ENCODE measurements at places on chromosomes 11 and 22.
A peak's percentile ranks its signal among the peaks of the same experiment; 100 is the strongest.

DNA sequence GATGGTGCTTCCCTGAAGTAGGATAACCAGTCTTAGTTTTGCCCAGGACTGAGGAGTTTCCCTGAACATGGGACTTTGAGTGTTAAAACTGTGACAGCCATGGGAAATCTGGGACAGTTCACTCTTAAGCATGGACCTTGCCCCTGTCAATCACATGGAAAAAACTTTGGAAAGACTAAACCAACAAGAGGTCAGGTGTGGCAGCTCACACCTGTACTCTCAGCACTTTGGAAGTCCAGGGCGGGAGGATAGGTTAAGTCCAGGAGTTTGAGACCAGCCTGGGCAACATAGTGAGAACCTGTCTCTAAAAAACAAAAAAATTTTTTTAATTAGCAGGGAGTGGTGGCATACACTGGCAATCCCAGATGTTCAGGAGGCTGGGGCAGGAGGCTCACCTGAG lies 3.3 kb upstream of the AMBRA1 start:
- no peak for DNase-seq

GRCh38 chr11:3859373-3859881 lies 4.0 kb downstream of the STIM1 start:
- DNase-seq = no peak

DNA sequence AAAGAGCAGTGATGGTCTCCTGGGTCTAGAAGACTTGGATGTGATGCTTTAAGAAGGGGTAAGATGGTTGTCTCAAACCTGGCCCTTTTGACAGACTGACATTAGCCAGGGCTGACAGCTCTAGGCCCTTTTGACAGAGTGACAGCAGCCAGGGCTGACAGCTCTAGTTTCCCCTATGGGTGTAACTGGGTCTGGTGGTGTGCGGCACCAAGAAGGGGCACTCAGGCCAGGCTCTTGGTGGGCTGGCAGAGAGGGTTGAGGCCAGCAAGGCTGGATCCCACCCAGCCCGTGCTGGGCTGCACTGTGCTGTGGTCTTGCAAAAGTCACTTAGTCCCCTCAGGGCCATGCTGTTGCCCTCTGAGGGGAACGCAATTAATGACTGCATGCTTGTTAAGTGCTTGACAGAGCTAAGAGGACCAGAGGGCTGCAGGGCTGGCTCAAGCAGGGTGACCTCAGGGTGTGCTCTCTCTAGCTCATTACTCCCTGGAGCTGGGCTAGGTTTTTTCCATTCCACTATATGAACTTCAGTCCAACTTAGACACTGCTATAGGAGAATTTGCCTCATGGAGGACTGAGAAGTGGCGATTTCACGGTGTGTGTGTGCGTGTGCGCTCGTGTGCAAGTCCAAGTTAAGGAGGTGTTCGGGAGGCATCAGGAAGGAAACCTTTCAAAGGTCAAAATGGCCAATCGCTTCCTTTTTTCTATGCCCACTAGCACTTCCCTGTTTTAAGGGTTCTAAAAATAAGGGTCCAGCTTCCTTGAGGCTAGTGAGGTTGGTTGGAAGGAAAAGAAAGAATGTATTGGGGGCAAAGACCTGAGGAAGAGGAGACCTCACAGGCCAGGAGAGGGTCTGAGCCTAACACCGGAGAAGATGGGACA lies 4.4 kb downstream of the UBASH3B start:
- DNase-seq = no peak

DNA sequence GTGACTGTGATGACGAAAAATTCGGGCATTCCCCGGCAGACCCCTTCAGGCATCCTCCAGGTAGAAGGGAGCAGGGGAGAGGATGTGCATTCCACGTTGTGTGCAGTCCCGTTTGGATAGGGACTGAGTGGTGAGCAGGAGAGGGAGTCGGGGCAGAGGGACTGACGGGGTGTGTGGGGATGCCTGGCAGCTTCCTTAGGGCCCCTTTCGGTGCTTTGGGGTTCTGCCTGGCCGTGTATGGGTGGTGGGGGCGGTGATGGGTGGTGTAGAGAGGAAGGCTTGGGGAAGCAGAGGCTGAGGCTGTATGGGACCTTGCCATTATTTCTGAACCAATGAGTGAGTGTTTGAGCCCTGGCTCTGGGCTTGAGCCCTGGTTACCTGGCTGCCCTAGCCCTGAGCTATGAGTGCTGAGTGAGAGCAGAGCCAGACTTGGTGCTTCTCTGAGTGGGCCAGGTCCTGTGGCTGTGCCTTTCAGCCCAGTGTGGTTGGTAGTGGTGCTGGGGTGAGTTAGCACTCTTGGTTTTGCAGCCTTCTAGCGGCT lies 914 bp downstream of the INPPL1 start:
- no peak for DNase-seq

DNA sequence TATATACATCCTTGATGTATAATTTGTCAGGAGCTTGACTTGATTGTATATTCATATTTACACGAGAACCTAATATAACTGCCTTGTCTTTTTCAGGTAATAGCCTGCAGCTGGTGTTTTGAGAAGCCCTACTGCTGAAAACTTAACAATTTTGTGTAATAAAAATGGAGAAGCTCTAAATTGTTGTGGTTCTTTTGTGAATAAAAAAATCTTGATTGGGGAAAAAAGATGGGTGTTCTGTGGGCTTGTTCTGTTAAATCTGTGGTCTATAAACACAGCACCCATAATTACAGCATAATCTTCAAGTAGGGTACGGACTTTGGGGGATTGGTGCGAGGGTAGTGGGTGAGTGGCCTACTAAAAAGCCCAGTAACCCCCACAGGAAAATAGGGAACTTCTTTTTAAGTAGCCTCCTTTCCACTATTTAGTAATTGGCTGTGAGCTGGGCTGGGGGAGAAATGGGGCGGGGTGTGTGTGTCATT lies 7.5 kb downstream of the MALAT1 start:
- no peak for DNase-seq

GRCh38 chr11:33391893-33392251 lies 134.7 kb downstream of the HIPK3 start:
- no peak for DNase-seq

GRCh38 chr11:65051398-65051858 lies 6.9 kb downstream of the NAALADL1 start:
- peak; percentile 25 for DNase-seq

GRCh38 chr11:75380716-75381420 lies 18.4 kb upstream of the RPS3 start:
- DNase-seq = no peak

DNA sequence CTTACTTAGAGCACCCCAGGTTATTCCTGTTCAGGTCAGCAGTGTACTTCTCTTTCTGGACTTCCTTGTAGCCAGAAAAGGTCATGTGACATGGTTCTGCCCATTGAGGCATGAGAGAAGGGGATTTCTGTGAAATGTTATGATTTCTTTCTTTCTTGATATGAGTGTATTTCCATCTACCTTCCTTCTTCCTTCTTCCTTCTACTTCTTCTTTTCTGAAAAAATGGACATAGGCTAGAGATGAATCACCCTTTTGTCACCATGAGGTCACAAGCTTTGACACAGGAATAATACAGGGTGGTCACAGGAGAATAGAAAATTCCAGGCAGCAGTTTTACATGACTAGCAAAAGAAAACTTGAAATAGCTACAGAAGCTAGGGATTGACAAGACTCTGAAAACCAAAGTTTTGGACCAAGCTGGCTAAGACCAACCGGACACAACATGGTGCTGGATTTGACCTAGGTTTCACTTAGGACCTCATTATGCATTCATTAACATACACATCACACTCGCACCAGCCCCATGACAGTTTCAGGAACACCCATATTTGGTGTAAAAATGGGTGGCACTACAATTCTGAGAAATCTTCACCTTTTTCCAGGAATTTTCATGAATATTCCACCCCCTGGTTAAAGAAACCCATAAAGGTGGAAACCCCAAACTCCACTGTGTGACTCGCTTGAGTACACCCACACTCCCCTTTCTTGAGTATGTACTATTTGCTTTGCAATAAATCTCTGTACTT lies 21.2 kb upstream of the MAP6 start:
- DNase-seq = peak; percentile 46

DNA sequence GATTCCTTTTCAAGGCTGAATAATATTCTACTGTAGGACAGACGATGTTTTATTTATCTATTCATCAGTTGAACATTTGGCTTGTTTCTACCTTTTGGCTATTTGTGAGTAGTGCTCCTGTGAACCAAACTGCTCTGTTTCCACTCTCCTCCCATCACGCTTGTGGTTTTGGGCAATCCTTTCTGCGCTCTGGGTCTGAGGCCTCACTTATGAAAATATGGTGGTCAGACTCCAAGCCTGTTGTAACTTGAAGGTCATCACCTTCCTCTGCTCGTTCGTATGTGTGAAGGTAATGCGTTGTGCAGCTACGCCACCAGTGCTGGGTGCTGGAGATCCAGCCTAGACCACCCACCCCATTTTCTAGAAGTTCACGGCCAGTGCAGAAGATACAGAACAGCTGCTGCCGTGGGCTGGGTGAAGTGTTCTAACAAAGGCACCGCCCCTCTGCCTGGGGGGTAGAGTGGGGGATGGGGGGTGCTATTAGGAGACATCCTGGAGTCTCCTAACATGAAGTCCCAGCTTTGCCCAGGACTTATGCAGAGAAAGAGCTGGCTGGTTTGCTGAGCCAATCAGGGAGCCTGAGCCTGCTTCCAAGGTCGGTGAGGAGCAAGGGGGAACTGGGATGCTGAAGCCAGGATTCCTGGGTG lies 21.0 kb downstream of the PTPN5 start:
- no peak for DNase-seq

- no peak for DNase-seq
These were observed 169.3 kb upstream of the BLID start for GRCh38 chr11:122285070-122285988.

DNA sequence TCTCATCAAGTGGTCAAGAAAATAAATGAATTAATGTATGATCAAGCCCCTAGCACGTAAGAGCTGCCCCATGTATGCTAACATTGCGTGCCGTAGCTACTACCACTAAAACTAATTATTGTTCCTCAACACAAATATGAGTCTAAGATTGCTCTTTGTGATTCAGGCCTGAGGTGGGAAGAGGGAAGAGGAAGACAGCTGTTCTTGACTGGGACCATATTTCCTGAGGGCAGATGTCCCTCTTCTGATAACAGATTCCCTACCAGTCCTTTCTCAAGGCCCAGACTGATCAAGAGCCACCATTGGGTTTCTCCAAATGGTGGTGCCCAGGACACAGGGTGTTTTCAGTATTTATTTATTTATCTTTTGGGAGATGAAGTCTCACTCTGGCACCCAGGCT lies 87.2 kb upstream of the CADM1 start:
- no peak for DNase-seq

- no peak for DNase-seq
These were observed 33.7 kb downstream of the SHISAL1 start for GRCh38 chr22:44279069-44279360.

GRCh38 chr11:12214751-12215150 lies 104.4 kb downstream of the MICAL2 start:
- no peak for DNase-seq

GRCh38 chr22:36461665-36462649 lies 19.5 kb downstream of the TXN2 start:
- peak; percentile 87 for DNase-seq

DNA sequence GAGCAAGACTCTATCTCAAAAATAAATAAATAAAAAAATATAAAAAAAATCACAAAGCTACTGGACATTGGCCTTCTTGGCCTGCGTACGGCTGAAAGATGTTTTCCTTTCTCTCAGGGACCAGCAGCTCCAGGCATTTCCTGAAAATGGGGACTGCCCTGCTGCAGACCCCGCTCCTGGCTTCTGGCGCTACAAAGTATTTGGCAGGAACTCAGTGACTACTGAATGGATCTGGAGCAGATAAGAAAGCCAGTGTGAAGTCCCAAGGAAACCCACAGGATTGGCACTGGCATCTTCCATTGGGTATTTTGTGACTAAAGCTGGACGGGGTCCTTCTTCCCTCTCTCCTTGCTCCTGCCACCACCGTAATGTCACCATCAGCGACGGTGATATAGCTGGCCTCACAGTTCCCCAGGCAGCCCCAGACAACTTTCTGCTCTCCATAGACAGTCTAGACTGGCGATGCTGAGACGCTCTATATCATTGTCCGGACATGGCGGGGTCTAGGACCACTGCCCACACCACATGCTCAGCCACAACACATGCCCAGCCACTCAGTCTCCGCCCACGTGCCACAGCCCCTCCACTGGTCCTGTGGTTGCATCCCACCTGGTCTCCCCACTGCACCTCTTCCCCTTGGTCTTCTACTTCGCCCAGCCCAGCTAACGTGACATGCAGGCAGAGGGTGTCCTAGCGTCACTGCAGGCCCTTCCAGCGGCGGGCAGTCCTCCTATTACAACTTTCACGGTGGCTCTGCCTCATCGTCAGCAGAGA lies 22.7 kb upstream of the YPEL1 start:
- no peak for DNase-seq

DNA sequence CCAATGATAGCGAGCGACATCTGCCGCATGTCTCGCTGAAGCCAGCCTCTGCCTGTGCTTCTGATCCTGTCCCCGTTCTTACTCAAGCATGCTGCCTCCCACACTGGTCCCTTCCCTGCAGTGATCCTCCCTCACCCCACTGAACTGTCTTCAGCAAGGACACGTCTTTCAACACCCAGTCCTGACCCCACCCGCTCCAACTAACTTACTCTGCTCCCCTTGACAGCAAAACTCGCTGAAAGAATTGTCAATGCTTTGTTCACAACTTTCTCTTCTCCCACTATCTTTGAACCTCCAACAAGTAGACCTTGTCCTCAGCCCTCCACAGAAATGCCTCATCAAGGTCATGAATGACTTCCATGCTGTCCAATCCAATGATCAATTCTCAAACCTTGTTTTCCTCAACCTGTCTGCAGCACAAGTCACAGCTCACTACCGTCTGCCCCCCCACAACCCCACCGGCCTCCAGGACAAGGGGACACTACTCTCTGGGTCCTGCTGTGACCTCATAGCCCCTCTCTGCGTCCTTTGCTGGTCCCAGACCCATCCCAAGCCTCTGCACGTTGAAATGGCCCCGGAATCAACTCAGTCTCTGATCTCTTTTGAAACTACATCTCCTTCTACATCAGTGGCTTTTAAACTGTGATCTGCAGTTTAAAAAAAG lies 108.0 kb downstream of the MICAL3 start:
- no peak for DNase-seq

GRCh38 chr11:111417011-111417765 lies 38.1 kb upstream of the POU2AF1 start:
- no peak for DNase-seq

- peak; percentile 30 for DNase-seq
These were observed 165.5 kb upstream of the NTM start for GRCh38 chr11:131204765-131205380.

- DNase-seq = no peak
These were observed 5.6 kb downstream of the KLHDC7B start for GRCh38 chr22:50551160-50551752.

DNA sequence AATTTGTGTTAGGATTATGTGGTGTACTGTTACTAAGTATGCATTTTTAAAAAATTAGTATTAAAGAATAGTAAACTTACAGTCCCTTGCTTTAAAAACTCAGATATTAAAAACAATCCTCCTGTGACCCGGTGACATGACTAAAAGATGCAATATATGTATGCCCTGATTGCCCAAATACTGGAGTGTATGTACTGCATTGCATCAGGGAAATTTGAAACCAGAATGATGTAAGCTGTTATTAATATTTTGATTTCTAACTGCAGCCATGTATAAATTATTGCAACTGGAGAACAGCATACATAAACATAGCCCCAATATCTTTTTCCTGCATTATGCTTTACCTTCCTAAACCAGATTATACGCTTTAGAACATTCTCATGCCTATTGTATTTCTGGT lies 3.7 kb upstream of the HSPA8 start:
- no peak for DNase-seq

Measured in HT1080 (cell line).